Sigmoid colon (tissue), 7 donors: ENCODE measurements at places on chromosomes 5 and 9. TPM values are rescaled to one million over a fixed set of nuclear protein-coding genes. Genes with fewer than 3 reads are reported as not detected.

- no peaks in the 10 kb centered on the region for H3K4me1 ChIP-seq
- H3K4me3 ChIP-seq: no peak overlapping the region
- no peaks in the 10 kb centered on the region for H3K36me3 ChIP-seq
Observed at GRCh38 chr9:98971168-98971914, 27.6 kb downstream of the COL15A1 start.

DNA sequence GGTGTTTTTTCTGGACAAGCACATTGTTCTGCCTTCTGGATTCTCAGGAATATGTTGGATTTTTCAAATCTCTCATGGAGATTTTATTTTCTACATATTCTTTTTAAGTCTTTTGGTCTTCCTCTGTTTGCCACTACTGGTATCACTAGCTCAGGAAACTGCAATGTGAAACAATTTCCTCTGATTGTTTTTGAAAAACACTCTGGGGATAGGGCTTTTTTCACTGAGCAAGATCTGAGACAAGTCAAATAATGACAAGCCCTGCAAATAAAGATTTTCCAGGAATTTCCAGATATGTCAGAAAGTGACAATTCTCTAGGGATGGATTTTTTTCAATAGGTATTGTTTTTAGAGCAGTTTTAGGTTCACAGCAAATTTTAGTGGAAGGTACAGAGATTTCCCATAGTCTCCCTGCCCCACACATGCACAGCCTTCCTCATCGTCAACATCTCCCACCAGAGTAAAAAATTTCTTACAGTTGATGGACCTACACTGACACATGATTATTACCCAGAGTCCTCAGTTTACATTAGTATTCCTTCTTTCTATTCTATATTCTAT lies 86.9 kb upstream of the TMEM161B start:
- no peaks in the 10 kb centered on the region for H3K27me3 ChIP-seq
- H3K4me1 ChIP-seq: no peaks in the 10 kb centered on the region
- no peak overlapping the region for H3K27ac ChIP-seq
- DNase-seq: no peak

Gene FOXD4L3
- total RNA-seq: not detected

- no peaks in the 10 kb centered on the region for H3K27me3 ChIP-seq
- H3K36me3 ChIP-seq: peaks cover 9% of the 10 kb centered on the region
- no peak overlapping the region for H3K27ac ChIP-seq
- H3K4me1 ChIP-seq: no peaks in the 10 kb centered on the region
Observed at GRCh38 chr9:3281399-3281798, 244.4 kb downstream of the RFX3 start.

DNA sequence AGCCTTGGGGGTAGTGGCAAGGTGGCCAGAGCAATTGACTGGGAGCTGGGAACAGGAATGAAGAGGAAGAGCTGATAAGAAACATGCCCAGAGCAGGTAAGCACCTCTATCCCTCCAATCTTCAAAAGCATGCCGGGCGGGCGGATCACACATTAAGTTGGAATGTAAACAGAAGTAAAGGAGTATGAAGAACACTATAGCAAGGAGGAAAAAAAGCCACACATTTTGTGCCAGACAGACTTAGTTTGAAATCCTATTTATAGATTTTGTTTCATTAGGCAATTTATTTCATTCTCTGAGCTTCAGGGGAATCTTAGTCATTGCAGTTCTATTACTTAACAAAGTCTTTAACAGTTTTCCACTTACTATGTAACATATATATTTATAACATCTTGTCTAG lies 173.9 kb upstream of the TNC start:
- no peak for DNase-seq
- H3K4me3 ChIP-seq: no peak overlapping the region
- H3K36me3 ChIP-seq: no peaks in the 10 kb centered on the region
- peaks cover 18% of the 10 kb centered on the region for H3K4me1 ChIP-seq
- H3K27ac ChIP-seq: peak overlapping the region; percentile 33
- no peaks in the 10 kb centered on the region for H3K27me3 ChIP-seq

GRCh38 chr9:103721056-103721455 lies 373.1 kb upstream of the SMC2 start:
- H3K27me3 ChIP-seq: no peaks in the 10 kb centered on the region
- no peak overlapping the region for H3K4me3 ChIP-seq

Gene GPR151
- total RNA-seq: not detected

GRCh38 chr9:123622711-123623241 lies 266.8 kb downstream of the CRB2 start:
- H3K36me3 ChIP-seq: peaks cover 6% of the 10 kb centered on the region
- no peaks in the 10 kb centered on the region for H3K4me1 ChIP-seq
- no peaks in the 10 kb centered on the region for H3K27me3 ChIP-seq
- H3K27ac ChIP-seq: no peak overlapping the region
- no peak overlapping the region for H3K4me3 ChIP-seq

DNA sequence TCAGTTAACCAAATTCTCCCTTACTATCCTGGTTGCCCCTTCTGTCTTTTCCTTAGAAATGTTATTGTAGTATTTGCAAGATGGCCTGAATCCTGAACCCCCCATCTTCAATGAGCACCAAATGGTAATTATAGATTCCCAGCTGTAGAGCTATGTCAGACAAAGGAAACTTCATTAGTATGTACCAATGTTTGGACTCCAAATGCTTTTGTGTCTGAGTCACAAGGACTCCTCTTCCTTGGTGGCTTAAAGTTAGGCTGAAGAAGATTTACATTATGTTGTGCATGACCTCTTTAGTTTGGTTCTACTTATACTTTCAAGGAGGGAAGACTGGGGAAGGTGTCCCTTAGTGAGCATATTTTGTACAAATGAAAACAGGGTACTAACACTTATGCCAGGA lies 105.9 kb upstream of the CDKN2B start:
- no peaks in the 10 kb centered on the region for H3K4me1 ChIP-seq
- no peaks in the 10 kb centered on the region for H3K27me3 ChIP-seq
- H3K4me3 ChIP-seq: no peak overlapping the region
- DNase-seq: no peak
- H3K36me3 ChIP-seq: no peaks in the 10 kb centered on the region

Gene GADD45G
- 37.8 TPM for total RNA-seq

DNA sequence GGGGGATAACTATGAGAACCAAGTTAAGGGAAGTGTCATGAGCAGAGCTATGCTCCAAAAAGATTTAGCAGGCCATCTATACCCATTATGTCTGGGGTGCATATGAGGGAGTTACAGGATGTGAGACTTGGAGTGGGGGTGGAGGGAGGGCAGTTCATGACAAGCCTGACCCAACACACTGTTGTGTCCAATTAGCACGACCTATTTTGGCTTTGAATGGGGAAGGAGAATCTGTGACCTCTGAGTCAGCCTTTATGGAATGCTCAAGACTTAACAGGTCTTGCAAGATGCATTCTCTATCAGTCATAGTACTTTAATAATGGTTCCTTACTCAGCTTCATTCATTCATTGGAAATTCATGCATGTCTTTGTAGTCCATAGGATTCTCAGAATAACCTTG lies 71.7 kb downstream of the GRIA1 start:
- no peak overlapping the region for H3K4me3 ChIP-seq
- H3K27ac ChIP-seq: no peak overlapping the region
- no peak for DNase-seq
- H3K36me3 ChIP-seq: no peaks in the 10 kb centered on the region
- H3K4me1 ChIP-seq: no peaks in the 10 kb centered on the region
- H3K27me3 ChIP-seq: no peaks in the 10 kb centered on the region

DNA sequence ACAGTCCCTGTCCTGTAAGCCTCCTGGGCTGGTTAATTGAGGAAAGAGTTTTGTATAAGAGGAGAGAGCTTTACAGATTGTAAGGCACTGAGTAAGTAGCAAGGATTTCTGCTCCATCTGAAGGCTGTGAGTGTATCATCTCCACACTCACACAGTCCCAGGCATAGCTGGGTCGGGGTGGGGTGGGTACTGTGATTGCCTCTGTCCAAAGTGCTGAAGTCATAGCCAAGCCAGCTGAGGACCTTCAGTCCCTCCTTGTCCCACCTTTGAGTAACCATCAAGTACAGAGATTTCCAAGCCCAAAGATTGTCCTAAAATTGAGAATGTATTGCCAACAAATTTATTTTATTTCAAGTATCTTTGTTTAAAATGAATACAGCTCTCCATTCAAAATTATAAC lies 5.5 kb upstream of the DNAJB5 start:
- no peak overlapping the region for H3K4me3 ChIP-seq
- H3K36me3 ChIP-seq: no peaks in the 10 kb centered on the region
- no peak for DNase-seq
- H3K27ac ChIP-seq: no peak overlapping the region
- no peaks in the 10 kb centered on the region for H3K27me3 ChIP-seq

GRCh38 chr9:77793849-77794248 lies 145.7 kb upstream of the GNA14 start:
- no peak overlapping the region for H3K4me3 ChIP-seq
- no peak overlapping the region for H3K27ac ChIP-seq
- no peaks in the 10 kb centered on the region for H3K4me1 ChIP-seq

DNA sequence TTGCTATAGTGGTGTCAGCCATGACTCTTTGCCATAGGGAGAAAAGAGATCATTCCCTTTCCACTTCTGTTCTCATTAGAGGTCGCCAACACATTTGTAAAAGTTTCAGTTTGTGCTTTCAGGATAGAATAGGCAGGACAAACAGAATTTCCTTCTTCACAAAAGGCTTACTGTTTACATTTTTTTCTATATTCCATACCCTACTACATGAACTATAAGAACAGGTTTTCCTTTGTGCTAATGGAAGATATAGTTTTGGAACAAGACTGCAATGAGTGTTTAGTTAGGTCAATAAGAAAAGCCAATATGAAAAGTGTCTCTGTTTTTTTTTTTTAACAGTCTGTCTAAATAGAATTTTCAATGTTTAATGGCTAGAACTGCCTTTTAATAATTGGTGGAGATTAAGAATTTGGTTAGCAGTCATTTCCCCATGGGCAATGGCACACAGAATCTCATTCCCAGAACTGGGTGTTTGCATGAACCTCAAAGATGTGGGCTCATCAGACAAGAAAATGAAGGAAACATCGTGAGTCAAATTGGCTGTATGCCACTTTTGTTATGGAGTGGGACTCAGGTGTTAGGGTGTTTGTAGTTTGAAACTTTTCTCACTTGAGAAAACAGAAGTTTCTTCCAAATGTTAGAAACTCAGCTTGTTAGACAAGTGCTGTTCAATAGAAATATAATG lies 75.2 kb upstream of the PRLR start:
- no peaks in the 10 kb centered on the region for H3K27me3 ChIP-seq
- no peak for DNase-seq
- no peak overlapping the region for H3K27ac ChIP-seq
- no peaks in the 10 kb centered on the region for H3K36me3 ChIP-seq

DNA sequence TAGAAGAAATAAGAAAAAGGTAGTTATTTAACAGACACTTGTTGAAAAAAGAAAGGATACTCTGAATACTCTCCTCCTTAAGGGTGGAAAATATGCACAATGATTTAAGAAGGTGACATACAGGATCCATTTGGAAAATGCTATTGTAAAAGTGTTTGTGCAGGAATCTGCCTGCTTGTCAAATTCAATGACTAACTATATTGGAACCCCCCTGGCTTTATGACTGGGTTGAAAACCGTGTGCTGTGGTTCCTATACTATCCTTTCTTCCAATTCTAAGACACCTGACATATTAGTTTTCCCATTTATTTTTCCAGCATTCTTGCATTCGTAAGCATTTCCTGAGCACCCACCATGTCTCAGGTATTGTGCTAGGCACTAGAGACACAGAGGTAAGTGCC lies 220.0 kb downstream of the GLIS3 start:
- no peaks in the 10 kb centered on the region for H3K27me3 ChIP-seq
- H3K4me1 ChIP-seq: no peaks in the 10 kb centered on the region
- DNase-seq: no peak
- no peak overlapping the region for H3K4me3 ChIP-seq
- H3K27ac ChIP-seq: no peak overlapping the region
- H3K36me3 ChIP-seq: no peaks in the 10 kb centered on the region

DNA sequence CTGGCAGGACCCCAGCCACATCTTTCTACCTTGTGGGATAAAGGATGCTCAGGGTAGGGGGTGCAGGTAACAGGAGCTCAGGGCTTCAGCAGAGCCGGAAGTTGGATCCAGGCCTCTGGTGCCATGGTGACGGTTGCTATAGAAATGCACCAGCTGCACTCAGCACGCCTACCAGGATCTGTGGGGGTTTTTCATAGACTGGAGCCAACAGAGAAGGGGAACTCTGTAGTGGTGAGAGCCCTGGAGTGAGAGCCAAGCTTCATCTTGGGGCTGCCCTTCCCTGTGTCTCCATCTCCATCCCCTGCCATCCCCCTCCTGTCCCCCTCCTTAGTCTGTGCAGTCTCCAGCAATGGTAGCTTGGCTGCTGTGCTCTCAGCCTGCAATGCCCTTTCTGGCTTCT lies 27.5 kb upstream of the BOD1 start:
- H3K36me3 ChIP-seq: no peaks in the 10 kb centered on the region
- no peak overlapping the region for H3K27ac ChIP-seq
- H3K27me3 ChIP-seq: no peaks in the 10 kb centered on the region
- H3K4me1 ChIP-seq: no peaks in the 10 kb centered on the region
- no peak overlapping the region for H3K4me3 ChIP-seq

Gene PRR16
- 5.7 TPM for total RNA-seq

Gene ANKDD1B
- total RNA-seq: 0.36 TPM

GRCh38 chr9:105711867-105712266 lies 17.5 kb downstream of the TMEM38B start:
- DNase-seq: no peak
- H3K4me1 ChIP-seq: no peaks in the 10 kb centered on the region
- no peaks in the 10 kb centered on the region for H3K36me3 ChIP-seq
- H3K27ac ChIP-seq: no peak overlapping the region

DNA sequence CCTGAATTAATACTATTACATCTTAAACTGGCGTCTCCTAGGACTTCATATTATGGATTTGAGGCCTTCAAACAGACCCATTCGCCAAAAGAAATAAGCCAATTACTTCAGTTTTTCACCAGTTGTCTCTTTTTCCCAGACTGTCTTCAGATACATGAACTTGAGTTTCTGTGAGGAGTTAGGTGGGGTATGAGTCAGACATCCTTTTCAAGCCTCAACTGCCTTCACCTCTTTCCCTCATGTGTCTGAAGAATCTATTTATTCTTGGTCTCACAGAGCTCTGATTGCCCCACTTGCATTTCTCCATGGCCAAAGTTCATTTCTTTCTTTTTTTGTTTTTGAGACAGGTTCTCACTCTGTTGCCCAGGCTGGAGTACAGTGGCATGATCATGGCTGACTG lies 12.5 kb downstream of the WNT8A start:
- H3K4me1 ChIP-seq: no peaks in the 10 kb centered on the region
- no peak for DNase-seq
- no peak overlapping the region for H3K27ac ChIP-seq

- H3K36me3 ChIP-seq: no peaks in the 10 kb centered on the region
- H3K4me3 ChIP-seq: no peak overlapping the region
- no peaks in the 10 kb centered on the region for H3K27me3 ChIP-seq
- DNase-seq: no peak
- no peaks in the 10 kb centered on the region for H3K4me1 ChIP-seq
Observed at GRCh38 chr5:100706776-100707175, 171.6 kb downstream of the FAM174A start.

DNA sequence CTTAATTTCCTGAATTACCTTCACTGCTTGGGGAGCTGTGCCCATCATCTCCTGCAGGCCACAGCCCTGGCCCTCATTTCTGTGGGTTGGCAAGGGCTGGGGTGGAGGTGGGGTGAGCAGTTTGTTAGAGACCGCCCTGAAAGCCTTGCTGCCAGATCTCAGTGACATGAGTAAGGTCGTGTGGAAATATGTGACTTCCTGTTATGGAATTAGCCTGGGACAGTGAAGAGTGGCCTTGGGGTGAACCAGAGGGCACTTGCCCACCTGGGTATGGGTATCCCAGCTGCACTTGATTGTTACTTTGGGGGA lies 2.5 kb upstream of the HNRNPAB start:
- no peaks in the 10 kb centered on the region for H3K27me3 ChIP-seq
- no peak overlapping the region for H3K4me3 ChIP-seq
- no peaks in the 10 kb centered on the region for H3K36me3 ChIP-seq
- H3K4me1 ChIP-seq: peaks cover 15% of the 10 kb centered on the region

- H3K4me3 ChIP-seq: no peak overlapping the region
- no peaks in the 10 kb centered on the region for H3K36me3 ChIP-seq
- no peaks in the 10 kb centered on the region for H3K27me3 ChIP-seq
- H3K4me1 ChIP-seq: no peaks in the 10 kb centered on the region
Observed at GRCh38 chr5:145072889-145073288, 762.3 kb downstream of the PRELID2 start.

Gene FAM153A
- total RNA-seq: 1.5 TPM
